Activated CD4-positive, alpha-beta T cell treated with anti-CD3 and anti-CD28 coated beads, Interleukin-2, amount 10 ng/mL, durations not matched to agents 7 days and 5 days (primary cell): ENCODE measurements at places on chromosomes 5 and 9.

DNA sequence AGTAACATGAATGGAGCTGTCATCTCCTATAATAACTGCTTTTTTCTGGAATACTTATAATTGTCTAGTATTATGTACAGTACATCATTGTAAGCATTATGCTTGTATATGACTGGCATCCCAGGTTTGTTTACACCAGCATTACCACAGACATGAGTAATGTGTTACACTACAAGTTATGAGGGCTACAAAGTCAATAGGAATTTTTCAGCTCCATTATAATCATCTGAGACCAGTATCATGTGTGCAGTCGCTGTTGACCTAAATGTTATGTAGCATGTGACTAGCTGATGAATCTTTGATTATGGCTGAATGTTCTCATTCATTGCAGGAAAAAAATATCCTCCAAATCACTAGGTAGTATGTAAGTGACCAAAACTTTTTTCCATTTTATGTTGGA is 2.2 kb downstream of the ZCCHC9 start:
- H3K27ac ChIP-seq: no peak overlapping the region
- H3K36me3 ChIP-seq: peaks cover 14% of the 10 kb centered on the region
- no peak overlapping the region for H3K4me3 ChIP-seq
- no peaks in the 10 kb centered on the region for H3K27me3 ChIP-seq

GRCh38 chr5:6505783-6506557 is 57.3 kb downstream of the UBE2QL1 start:
- no peaks in the 10 kb centered on the region for H3K36me3 ChIP-seq
- no peaks in the 10 kb centered on the region for H3K4me1 ChIP-seq
- no peak overlapping the region for H3K4me3 ChIP-seq

DNA sequence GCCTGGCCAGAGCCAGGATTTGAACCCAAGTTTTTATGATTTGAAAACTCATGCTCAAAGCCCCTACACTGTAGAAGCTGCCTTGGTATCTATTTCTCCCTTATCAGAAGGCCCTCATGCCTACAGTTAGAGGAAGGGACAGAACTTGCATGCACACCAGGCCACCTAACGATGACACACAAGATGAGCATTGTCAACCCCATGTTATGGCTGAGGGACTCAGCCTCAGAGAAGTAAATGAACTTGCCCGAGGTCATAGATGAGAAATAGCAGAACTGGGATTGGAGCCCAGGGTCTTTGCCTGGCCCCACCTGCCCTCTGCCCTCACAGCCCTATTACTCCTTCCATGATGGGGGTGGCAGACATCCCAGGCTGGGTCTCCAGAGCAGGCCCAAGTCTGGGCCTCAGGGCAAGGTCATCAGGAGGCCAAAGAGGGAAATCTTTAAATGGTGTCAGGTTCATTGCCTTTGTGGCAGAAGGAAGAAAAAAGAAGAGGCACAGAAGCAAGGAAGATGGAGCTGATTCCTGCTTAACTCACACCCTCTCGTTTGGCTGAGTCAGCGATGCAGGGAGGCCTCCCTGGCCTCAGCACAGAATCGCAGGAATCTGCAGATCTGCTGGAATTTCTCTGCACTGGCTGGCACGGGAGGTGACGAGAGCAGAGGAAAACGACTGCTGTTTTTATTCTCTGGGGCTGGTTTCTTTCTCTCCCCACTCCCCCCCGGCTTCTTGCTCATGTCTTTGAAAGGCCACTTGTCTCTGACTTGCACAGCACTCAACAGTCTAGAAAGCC is 20.6 kb upstream of the CRB2 start:
- no peak overlapping the region for H3K27ac ChIP-seq
- H3K36me3 ChIP-seq: no peaks in the 10 kb centered on the region
- H3K4me3 ChIP-seq: no peak overlapping the region
- no peak for DNase-seq

DNA sequence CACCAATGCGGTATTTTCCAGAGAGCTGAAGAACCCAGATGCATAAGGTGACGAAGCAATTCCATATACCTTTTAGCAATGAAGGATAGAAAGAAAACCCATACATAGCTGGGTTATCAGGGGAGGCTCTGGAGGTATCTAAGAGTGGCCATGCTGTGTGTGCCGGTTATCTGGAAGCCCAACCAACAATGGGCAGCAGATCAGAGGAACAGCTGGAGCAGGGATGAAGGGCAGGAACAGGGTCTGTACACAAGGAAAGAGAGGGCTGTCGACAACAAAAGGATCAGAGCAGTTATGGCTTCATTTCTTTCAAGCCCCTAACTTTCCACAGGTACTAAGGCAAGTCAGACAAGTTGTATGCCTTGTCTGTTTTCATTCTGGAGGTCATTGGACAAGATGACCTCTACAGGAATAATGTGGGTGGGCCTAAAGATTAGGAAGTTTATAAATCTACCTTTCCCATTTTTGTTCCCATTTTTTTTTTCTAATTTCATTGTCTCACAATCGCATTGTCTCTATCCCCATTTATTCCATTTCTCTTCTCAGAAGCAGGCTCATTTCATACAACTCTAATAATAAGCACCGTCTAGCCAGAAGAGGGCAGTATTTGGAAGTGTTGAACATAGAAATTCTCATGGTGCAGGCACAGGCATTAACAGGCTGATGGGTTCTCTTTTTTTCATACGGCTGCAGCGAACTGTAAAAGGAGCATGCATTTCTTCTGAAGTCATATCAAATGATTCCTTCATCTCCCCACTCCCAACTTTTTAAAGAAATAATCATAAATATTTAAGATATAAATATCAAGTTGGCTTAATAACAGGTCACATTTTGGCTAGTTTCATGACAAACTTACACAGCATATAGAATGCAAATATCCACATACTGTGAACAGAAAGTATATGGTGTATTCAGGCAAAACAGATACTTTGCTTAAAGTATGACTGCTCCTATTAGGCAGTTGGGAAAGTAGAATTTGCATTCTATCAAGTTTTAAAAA is 63.5 kb downstream of the ZNF474 start:
- H3K4me3 ChIP-seq: no peak overlapping the region
- H3K4me1 ChIP-seq: no peaks in the 10 kb centered on the region
- DNase-seq: peak; percentile 33
- no peaks in the 10 kb centered on the region for H3K36me3 ChIP-seq
- H3K27me3 ChIP-seq: peaks cover 4% of the 10 kb centered on the region

DNA sequence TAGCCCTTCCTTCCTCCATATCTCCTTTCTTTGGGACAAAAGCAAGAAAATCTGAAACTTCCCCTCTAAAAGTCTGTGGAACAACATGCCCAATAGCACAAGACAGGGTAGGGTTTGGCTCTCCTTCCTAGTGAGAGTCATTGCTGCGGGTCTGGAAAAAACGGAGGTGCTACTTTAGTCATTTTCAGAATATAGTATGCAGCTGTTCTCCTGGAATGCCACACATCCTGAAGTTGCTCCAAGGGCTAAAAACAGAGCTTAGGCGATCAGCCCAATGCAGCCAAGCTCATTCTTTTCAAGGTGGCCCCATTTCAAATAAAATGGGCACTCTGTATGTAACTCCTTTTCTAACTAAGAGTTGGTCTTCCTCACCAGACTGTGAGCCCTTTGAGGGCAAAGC is 39.5 kb upstream of the MYOT start:
- no peak overlapping the region for H3K27ac ChIP-seq
- DNase-seq: no peak
- no peaks in the 10 kb centered on the region for H3K4me1 ChIP-seq
- H3K27me3 ChIP-seq: peaks cover 6% of the 10 kb centered on the region
- H3K36me3 ChIP-seq: no peaks in the 10 kb centered on the region

GRCh38 chr5:34516686-34517085 is 139.4 kb upstream of the RAI14 start:
- no peak overlapping the region for H3K27ac ChIP-seq
- H3K4me3 ChIP-seq: no peak overlapping the region
- H3K36me3 ChIP-seq: no peaks in the 10 kb centered on the region
- DNase-seq: no peak
- no peaks in the 10 kb centered on the region for H3K4me1 ChIP-seq
- H3K27me3 ChIP-seq: peaks cover 14% of the 10 kb centered on the region

- H3K27ac ChIP-seq: no peak overlapping the region
- H3K27me3 ChIP-seq: no peaks in the 10 kb centered on the region
- DNase-seq: no peak
- H3K36me3 ChIP-seq: no peaks in the 10 kb centered on the region
Observed at GRCh38 chr5:161585798-161586197, 39.3 kb upstream of the GABRB2 start.

DNA sequence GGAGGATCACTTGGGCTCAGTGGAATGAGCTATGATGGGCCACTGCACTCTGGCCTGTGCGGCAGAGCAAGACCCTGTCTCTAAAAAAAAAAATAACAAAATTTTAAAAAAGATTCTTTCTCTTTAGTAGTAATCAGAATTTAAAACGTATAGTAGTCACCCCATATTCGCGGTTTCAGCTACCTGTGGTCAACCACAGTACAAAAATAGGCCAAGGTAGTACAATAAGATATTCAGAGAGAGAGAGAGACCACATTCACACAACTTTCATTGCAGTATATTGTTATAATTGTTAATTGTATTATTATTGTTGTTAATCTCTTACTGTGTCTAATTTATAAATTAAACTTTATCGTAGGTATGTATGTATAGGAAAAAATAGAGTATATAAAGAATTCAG is 18.7 kb downstream of the INIP start:
- no peak overlapping the region for H3K27ac ChIP-seq
- no peaks in the 10 kb centered on the region for H3K27me3 ChIP-seq
- H3K4me1 ChIP-seq: peaks cover 23% of the 10 kb centered on the region

DNA sequence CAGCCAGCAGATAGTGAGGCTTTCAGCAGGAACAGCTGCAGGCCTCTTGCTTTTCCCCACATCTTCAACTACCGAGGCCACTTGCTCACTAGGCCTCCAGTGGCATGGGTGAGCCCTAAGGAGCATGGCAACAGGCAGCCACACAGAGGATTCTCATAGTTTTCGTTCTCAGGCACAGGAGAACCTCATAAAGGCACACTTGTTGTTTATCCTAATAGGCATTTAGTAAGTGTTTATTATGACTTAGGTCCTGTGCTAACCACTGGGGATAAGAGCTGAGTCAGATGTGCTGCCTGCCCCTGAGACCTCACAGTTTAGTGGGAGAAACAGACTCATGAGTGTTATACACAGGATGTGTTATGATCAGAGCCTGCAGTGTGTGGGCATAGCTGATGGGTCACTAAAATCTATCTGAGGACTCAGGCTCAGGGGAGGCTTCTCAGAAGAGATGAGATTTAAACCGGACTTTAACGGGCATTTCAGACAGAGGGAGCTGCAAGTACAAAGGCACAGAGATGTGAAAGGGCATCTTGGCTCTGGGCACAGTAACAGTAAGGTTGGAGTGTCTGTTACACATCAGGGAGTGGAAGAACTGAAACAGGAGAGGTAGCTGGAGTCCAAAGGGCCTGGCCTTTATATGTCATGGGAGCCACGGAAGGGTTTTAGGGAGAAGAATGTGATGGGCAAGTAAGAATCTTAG is 21.0 kb upstream of the HEMGN start:
- H3K4me3 ChIP-seq: no peak overlapping the region
- DNase-seq: no peak
- peaks cover 3% of the 10 kb centered on the region for H3K27me3 ChIP-seq
- no peak overlapping the region for H3K27ac ChIP-seq
- no peaks in the 10 kb centered on the region for H3K36me3 ChIP-seq

DNA sequence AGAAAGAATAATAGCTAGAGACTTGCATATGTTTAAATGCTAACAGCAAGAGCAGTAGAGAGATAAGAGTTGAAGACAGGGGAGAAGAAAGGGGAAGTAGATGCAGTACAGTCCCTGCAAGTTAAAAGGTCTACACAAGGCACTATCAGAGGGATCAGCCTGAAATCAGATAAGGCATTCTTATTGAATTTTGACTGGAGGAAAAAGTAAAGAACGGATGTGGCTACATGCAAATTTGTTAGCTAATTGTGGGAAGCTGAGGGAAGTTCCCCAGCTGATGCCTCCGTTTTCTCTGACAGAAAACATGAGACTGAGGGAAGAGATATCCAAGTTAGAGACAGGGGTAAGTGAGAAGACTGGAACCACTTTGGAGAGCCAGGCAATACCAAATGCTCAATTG is 12.9 kb upstream of the RHOBTB3 start:
- DNase-seq: peak; percentile 32
- no peak overlapping the region for H3K27ac ChIP-seq
- H3K4me3 ChIP-seq: no peak overlapping the region
- H3K4me1 ChIP-seq: peaks cover 14% of the 10 kb centered on the region

DNA sequence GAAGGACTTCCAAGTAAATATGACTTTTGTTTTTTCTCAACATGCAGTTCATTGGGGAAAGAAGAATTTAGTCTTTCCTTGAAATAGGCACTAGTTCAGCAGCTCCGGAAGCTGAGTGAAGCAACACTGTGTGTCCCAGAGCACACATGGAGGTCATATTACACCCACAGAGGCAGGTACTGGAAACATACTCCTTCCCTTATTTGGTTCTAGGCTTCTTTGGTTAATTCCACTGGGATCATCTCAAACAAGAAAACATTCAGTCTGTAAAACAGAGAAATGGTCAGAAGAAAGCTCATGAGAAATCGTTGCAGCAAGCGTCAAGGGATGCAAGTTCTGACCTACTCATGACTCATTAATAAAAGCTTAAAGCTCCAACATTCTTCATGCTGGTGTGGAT is 175.1 kb upstream of the PCSK5 start:
- H3K36me3 ChIP-seq: no peaks in the 10 kb centered on the region
- H3K4me3 ChIP-seq: no peak overlapping the region
- no peak for DNase-seq
- no peaks in the 10 kb centered on the region for H3K27me3 ChIP-seq

- H3K36me3 ChIP-seq: peaks cover 31% of the 10 kb centered on the region
- peaks cover 35% of the 10 kb centered on the region for H3K4me1 ChIP-seq
- H3K27me3 ChIP-seq: no peaks in the 10 kb centered on the region
- H3K4me3 ChIP-seq: no peak overlapping the region
- no peak overlapping the region for H3K27ac ChIP-seq
Observed at GRCh38 chr5:37212096-37212495, 37.1 kb downstream of the CPLANE1 start.

DNA sequence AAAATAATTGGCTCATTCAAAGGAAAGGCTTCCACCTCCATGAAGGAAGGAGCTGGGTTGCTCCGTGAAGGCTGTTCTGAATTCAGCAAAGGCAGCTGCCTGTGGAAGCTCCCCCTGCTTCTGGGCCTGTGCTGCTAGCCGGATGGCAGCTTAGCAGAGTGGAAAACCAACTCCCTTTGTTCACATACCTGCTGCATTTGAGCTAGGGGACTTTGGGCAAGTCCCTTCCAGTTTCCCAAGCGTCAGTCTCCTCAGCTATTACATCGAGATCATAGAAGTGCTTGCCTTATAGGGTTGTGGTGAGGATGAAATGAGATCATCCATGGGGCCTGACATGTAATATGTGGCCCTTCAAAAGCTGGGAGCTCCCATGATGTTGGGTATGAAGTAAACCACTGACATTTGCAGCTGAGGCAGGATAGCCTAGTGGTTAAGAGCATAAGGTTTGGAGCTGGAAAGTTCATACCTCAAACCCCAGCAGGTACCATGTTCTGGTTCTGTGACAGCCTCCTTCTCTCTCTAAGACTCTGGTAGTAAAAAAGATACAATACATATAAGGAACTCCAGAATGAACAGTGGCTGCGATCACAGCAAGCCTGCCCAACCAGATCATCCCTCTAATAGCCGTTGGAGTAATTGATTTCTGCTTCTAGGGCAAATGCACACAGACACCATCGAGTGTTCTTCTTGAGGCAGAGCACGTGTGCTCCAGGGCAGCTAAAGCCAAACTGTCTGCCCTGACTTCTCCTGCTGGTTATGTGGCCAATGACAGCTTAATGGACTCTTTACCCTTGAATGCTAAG is 11.0 kb upstream of the DENND1A start:
- DNase-seq: no peak
- H3K27ac ChIP-seq: peak overlapping the region; percentile 7
- H3K36me3 ChIP-seq: no peaks in the 10 kb centered on the region
- no peaks in the 10 kb centered on the region for H3K4me1 ChIP-seq
- H3K4me3 ChIP-seq: no peak overlapping the region
